ENCODE measurements at places on chromosomes 16 and 17.

DNA sequence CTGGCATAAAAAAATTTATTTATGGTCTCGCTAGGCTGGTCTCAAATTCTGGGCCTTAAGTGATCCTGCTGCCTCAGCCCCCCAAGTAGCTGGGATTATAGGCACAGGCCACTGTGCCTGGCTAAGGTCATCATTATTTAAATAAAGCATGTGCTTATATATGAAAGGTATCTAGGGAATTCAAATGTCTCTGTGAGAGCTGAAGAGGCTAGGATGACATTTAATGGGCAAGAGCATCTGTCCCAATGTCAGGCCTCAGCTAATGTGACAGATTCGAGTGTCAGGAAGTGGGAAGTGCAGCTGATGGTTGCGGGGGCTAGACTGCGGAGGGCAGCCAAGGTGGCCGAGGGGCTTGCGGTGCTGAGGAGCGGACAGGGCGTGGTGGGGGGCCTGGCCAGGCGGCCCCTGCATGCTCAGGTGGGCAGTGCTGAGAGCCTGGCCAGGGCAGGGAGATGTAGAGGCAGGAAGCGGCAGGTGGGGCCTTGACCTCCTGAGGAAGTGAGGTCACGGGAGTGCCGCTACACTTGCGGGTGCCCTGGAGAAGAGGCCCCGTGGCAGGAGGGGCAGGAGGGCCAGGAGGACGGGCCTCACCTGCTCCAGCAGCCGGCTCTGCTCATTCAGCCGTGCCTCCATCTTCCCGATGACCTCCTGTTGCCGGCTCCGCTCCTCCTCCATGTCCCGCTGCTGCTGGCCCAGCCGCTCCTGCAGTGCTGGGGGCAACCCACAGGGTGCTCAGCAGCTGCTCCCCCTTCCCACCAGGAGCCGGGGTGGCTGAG, 12.6 kb upstream of the MRPL38 start:
- no peak for DNase-seq

DNA sequence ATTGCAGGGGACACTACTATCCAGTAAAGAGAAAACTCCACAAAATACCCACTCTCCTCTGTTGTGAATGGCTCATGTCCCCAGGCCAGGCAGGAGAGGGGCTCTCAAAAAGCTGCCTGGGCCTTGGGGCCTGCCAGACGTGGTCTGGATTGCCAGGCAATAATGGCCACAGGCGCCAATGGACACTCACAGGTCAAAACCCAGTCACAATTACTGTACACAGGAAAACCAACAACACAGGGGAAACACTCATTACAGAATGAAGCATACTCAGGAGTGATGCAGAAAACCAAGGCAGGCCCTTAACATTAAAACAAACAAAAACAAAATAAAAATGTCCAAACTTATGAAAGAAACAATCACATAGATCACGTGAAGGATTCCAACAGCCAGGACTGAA, 35.1 kb upstream of the SREBF1 start:
- DNase-seq = no peak

- DNase-seq = no peak
These were observed 1.2 kb upstream of the RPH3AL start for GRCh38 chr17:353838-354234.

- no peak for DNase-seq
These were observed 20.5 kb downstream of the TANC2 start for GRCh38 chr17:62986549-62986948.

DNA sequence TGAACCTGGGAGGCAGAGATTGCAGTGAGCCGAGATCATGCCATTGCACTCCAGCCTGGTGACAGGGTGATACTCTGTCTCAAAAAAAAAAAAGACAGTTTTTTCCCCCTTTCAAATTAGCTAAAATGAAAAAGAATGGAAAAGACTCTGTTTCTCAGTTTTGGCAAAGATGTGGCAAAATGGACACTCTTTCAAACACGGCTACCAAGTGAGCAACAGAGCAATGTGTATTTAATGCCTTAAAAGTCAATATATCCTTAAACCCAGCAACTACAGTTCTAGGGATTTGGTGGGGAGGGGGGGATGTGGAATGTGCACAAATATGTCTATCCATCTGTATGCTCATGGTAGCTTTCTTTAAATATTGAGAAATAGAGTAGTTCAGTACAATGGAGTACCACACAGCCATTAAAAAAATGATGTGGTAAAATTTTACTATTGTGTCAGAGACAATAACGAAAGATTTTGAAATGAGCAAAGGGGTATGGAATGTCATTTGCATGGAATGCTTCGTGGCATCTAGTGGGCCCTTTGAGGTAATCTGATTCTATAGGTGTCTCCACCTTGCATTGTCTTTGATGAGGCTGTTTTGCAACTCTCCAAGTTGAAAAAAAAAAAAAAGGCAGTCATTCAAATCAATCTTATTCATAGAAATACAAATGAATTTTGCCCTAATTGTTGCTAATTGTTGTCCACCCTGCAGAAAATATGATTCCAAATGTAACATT, 108.1 kb downstream of the AXIN2 start:
- no peak for DNase-seq

DNA sequence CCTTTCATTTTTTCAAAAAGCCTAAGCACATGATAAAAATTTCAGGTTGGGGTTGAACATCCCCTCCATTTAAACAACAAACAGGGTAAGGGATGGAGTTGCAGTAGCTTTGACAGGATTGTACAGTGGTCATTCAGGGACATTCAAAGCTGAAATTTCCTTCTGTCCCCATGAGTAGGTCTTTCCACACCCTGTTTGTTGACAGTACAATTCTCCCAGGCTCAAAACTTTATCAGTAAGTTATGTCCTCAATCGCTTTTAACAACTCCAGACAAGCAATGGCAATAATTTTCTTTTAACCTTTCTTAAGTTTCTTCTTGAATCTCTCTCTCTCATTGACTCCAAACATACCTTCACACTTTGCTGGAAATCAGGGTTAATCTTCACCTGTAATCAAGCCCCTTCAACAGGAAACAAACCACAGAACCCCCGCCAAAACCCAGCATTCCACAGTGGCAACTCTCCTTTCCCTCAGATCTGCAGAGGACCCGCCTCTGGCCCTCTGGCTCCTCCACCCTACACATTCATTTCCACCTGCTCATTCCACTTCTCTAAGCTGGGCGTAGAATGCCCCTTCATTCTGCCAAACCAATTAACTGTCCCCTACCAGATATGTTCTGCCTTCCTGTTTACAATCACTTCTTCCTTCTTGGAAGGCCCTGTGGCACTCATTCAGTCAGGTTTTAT, 20.7 kb downstream of the TXNDC11 start:
- no peak for DNase-seq

DNA sequence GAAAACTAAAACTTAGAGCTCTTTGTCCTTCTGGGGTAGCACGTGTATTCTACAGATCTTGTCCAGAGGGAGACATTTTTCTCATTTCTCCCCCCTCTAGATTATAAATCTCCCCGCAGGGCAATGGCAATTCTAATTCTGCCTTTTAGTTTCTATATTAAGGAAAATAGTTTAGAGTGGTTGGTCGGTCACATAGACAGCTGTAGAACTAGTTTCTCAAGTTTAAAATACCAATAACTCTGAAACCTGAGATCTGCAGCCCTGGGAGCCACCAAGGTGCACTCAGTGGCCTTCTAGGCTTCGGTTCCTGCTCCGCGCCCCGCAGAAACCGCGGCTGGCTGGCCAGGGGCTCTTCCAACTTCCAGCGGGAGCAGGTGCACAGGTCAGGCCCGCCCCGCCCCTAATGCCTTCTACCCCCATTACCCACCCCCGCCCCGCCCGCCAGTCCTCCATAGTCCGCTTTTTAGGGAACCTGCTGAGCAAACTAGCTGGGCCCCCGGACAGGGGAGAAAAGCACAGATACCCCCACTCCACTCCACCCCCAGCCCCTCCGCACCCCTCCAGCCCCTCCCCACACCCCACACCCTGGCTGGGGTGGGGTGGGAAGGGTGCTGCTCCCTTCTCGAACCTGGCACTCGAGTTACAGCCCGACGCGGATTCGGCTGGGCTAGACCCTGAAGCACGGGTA, 431 bp downstream of the SLFN11 start:
- DNase-seq = no peak

DNA sequence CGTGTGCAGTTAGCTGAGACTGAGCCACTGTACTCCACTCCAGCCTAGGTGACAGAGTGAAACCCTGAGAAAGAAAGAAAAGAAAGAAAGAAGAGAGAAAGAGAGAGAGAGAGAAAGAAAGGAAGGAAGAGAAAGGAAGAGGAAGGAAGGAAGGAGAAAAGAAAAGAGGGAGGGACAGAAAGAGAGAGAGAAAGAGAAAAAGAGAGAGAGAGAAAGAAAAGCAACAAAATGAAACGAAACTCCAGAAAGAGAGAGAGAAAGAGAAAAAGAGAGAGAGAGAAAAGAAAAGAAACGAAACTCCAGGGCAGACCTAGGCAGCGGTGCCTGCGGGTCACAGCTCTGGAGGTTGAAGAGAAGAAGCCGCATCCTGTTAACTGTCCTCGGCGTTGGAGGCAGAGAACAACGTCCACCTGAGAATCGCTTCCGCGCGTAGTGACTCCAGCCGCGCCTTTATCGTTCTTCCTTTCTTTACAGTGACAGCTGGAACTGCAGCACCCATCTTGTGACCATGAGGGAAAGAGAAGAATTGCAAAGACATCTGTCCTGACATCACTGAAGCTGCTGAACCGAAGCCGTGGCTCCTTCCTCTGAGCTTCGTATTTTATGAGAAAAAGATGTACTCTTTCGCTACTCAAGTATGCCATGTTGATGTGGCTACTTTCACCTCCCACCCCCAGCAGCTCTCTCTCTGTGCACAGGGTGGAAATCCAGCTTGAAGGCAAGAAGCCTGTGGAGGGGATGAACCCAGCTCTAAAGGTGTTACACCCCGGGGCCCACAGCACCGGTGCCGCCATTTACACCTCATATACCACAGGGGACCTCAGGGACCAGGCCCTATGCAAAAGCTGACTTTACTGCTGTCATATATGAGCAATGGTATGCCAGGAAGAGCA, 56.9 kb upstream of the DOC2B start:
- DNase-seq = no peak

DNA sequence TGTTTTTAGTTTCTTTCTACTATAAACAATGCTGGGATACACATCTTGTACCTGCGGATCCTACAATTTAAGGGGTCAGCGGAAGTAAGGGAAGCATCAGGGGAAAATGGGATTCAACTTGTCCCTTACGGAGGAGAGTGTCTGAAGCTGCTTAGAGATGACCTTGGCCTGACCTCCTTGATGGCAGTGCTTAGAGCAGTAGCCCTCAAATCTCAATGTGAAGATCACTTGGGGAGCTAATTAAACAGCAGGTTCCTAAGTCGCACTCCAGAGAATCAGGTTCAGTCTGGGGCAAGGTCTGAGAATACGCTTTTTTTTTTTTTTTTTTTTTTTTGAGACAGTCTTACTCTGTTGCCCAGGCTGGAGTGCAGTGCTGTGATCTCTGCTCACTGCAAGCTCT, 9.6 kb upstream of the METTL16 start:
- DNase-seq = no peak

DNA sequence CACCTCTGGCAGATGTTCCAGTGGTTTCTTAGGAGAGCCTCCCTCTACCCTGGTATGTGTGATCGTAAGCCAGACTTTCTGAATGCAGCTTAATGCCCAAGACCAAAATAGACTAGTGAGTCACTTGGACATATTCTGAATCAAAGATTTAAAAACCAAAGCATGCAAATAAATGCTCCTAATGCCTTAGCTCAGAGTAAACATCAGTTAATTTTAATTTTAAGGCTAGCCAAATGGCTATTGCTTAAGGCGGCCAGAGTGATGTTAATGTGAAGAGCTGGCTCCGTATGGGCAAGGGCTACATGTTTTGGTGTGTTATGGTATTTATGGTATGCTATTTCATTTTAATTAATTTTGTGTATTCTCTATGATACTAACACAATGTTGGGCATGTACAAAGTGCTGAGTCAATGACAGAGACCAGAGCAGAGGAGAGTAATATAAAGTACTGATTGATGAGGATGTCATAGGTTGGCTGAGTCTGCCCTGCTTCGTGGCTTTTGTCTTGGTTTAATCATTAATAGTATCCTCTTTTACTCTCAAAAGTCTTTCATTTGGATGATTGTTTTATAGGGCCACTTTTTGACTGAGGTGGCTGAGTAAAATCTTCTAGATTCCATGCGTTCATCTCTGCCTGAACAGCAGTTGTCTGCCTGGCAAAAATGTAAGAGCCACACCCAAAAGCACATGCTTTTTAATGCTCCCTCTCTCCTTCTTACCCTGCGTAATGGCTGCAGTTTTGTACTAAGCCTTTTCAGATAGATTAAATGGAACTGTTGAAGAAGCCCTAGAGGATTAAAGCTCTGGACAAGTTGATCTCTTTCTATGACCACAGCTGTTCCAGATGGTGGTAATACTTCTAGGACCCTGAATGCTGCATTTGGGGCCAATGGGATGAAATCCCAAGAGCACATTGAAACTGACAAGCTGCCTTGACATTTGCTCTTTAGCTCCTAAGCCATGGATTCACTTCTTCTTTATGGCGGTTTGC, 59.6 kb downstream of the MAP2K6 start:
- DNase-seq = no peak

DNA sequence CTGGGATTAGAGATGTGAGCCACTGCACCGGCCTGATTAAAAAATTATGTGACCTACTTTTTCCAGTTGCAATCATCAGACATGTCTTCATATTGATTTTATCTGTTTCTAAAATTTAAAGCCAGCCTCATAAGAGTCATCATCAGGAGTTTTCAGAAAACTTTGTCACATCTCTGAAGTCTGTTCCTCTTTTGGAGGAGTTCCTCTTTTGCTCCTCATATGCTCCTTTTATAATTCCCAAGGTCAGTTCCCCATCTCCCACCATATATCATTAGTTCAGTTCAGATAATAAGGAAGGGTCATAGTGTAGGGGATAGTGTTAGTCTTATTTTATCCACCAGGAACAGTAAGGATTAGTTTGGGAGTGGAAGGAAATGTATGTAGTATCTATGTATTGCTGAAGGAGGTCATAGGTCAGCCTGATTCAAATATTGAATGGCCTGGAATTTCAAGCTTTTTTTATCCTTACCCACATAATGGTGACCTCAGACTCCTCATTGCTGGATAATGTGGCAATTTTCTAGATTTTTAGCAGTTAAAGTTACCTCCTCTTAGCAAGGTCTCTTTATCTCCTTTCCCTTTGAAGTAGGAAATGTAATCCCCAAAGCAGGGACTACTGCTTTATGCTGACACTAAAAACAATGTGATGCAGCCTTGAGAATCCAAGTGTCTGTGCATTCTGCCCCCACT, 13.8 kb upstream of the DUSP14 start:
- peak; percentile 75 for DNase-seq

- no peak for DNase-seq
These were observed 21.9 kb downstream of the ACE start for GRCh38 chr17:63498626-63499195.

DNA sequence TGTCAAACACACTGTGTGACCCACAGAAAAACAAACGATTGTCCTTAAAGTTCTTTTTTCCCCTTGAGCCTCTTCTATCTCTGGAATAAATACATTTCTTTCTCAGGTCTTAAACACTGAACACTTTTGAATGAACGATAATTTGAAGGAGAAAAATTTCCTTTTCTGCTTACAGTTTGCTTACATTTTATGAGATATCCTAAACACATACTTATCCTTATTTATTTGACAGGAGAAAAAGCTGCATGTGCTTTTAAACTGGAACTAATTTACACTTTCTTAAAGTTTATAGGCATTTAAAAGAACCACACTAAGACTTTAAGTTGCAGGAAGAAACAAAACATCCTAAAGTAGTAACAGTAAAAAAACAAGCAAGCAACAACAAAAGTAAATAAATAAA, 4.7 kb upstream of the IGF2BP1 start:
- DNase-seq = no peak
